ENCODE measurements at places on chromosomes 2 and 18.

- DNase-seq, result no peak
These were observed 638.5 kb downstream of the CNTNAP5 start for GRCh38 chr2:124663645-124663997.

DNA sequence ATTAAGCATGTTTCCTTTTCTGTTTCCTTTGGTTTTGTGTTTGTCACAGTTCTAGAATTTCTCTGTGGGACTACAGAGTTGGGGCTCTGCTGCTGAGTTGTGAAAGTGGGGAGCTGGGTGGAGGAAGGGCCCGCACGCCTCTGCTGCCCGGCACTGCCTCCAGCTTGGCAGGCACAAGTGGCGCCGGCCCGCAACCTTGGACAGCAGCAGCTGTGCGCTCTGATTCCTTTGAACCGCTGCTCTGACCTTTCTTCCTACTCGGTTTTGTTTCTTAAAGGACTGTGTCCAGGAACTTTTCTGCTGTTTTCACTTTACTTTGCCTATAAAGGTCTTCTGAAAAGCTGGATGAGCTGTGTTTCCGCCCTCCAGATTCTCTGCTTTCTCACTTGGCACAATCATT lies 137.6 kb upstream of the ALPP start:
- DNase-seq, result no peak

DNA sequence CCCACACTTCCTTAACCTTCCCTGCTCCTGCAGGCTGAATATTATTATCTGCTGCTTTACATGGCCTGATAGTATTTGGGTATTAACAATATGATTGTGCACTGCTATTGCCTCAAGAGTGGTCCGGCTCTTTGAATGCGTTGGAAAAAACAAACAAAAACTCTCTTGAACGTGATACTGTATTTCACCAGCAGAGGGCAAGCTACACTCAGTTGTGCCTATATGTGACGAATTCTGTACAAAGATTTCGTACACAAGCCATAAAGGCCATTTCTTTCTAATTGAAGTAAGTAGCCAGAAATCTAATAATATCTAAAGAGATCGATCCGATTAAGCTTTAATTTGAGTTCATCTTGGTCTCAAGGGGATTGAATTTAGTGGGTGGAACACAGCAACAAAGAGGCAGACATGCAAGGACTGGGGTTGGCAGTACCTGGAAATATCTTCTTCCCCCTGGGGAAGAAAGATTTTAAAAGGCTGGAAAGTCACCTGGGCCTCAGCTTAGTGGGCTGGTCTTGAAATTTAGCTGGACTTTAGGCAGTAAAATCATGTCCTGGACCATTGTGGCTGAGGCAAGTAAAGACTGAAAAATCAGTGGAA lies 49.3 kb upstream of the RAB6D start:
- no peak for DNase-seq

DNA sequence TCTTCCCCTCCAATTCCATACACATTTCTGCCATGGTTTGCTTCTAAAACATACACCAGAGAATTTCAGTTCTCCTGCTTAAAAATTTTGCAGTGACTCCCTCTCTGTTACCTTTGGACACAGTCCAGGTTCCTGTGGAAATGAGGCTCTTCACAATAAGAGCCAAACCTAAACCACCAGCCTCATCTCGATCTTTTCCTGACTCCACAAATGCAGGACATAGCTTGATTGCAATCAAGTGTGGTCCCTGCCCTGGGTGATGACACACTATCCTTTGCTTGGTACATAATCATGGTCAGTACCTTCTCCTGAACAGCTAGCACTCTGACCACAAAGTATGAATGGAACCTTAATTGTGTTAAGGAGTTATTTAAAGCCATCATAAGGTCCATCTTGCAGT lies 134.9 kb upstream of the CHAC2 start:
- no peak for DNase-seq

- DNase-seq, result no peak
These were observed 35.3 kb upstream of the KCNF1 start for GRCh38 chr2:10876394-10876793.

DNA sequence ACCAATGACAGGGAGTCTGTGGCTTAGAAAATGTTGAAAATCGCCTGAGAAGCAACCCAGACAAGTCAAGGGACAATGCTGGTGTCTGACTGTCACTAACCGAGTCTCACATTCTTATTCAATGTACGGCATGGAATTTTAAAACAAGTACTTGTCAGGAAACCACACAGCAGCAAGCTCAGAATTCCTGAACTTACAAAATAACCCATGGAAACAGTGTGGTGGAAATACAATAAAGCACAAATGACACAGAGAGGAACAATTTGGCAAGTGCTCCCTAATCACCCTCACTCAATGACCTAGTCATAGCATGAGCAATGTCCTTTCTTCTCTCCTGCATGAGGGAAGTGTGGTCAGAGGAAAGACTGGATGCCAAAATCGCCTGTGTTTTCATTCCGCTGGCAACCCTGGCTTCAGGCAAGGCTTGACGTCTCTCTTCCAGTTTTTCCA lies 154.0 kb downstream of the SATB2 start:
- DNase-seq, result no peak
